ENCODE measurements at places on chromosomes 1 and 21. TPM values are rescaled to one million over a fixed set of nuclear protein-coding genes. Genes with fewer than 3 reads are reported as not detected.
A peak's percentile ranks its signal among the peaks of the same experiment; 100 is the strongest.

C1orf141 gene
- total RNA-seq = not detected

TAS1R1 gene
- not detected for total RNA-seq

ATXN7L2 gene
- 1.6 TPM for total RNA-seq

PDXK gene
- total RNA-seq = 104 TPM

FGR gene
- total RNA-seq = 20.2 TPM

- DNase-seq = no peak
- H3K4me1 ChIP-seq = no peaks in the 10 kb centered on the region
- H3K4me3 ChIP-seq = no peak overlapping the region
- no peak overlapping the region for H3K27ac ChIP-seq
- no peaks in the 10 kb centered on the region for H3K36me3 ChIP-seq
- H3K27me3 ChIP-seq = no peaks in the 10 kb centered on the region
Observed at GRCh38 chr1:214645712-214646111, 42.7 kb downstream of the CENPF start.

- no peaks in the 10 kb centered on the region for H3K36me3 ChIP-seq
- no peaks in the 10 kb centered on the region for H3K4me1 ChIP-seq
- H3K27me3 ChIP-seq = no peaks in the 10 kb centered on the region
- H3K27ac ChIP-seq = no peak overlapping the region
- no peak for DNase-seq
Observed at GRCh38 chr1:105485207-105485606, 1571.3 kb upstream of the PRMT6 start.

DNA sequence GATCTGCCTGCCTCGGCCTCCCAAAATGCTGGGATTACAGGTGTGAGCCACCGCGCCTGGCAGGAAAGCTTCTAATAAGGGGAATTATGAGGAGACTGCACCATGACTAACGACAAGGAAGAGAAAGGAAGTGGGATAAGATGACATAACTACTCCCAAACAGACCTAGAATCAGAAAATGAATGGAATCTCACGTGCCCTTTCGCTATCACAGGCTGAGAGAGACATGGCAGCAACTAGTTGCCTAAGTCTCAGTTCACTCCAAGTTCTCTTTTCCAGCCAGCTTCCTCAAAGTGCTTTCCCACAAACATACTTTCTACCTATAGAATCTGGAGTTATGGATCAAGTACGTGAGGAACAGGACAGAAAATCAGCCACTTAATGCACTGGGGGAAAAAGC, 2.0 kb downstream of the PI4KB start:
- H3K27me3 ChIP-seq = no peaks in the 10 kb centered on the region
- DNase-seq = no peak
- H3K4me3 ChIP-seq = no peak overlapping the region
- no peak overlapping the region for H3K27ac ChIP-seq
- peaks cover 6% of the 10 kb centered on the region for H3K36me3 ChIP-seq
- no peaks in the 10 kb centered on the region for H3K4me1 ChIP-seq

DNA sequence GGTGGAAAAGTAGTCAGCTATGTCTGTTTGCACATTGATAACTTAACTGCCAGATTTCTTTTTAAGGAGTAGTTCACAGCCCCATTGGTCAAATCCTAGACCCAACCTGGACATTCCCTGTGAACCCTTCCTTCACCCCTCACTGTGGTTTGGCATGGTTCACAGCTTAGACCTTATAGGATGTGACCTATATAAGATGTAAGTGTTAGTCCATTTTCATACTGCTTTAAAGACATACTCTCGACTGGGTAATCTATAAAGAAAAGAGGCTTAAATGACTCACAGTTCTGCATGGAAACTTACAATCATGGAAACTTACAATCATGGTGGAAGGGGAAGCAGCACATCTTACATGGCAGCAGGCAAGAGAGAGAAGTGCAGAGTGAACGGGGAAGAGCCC, 1066.2 kb downstream of the TTLL7 start:
- no peaks in the 10 kb centered on the region for H3K36me3 ChIP-seq
- H3K4me3 ChIP-seq = no peak overlapping the region
- DNase-seq = no peak
- H3K27ac ChIP-seq = no peak overlapping the region

DNA sequence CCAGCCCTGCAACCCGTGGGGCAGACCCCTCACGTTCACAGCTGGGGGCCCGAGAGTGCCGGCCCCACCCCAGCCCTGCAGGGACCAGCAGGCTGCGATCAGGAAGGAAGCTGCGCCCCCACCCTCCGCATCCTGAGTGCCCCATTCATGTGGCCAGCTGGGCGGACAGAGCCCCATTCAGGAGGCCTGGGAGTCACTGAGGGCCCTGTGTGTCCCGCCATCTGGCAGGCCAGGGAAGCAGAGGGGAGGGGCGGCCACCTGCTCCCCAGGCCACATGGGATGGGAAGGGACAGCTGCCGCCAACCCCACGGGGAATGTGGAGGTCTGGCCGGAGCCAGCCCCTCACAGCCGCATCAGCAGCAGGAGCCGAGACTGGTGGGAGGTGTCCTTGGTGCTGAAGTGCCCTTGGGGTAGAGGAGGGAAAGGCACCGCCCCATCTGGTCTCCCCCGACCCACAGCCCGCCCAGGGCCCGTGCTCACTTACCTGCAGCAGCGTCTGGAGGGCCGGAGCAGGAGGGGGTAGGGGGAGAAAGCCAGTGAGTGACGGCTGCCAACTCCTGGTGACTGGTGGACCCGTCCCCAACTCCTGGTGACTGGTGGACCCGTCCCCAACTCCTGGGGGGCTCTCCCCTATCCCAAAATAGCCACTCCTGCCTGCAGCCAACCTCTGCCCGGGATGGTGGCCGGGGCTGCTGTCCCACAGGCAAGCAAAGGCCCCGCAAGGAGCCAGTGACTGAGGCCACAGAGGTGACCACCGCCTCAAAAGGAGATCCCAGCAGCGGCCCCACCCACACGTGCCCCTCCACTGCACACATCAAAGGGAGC, 8.7 kb downstream of the ACAP3 start:
- no peaks in the 10 kb centered on the region for H3K36me3 ChIP-seq
- H3K27me3 ChIP-seq = no peaks in the 10 kb centered on the region
- H3K27ac ChIP-seq = no peak overlapping the region
- no peak overlapping the region for H3K4me3 ChIP-seq
- no peaks in the 10 kb centered on the region for H3K4me1 ChIP-seq

DNA sequence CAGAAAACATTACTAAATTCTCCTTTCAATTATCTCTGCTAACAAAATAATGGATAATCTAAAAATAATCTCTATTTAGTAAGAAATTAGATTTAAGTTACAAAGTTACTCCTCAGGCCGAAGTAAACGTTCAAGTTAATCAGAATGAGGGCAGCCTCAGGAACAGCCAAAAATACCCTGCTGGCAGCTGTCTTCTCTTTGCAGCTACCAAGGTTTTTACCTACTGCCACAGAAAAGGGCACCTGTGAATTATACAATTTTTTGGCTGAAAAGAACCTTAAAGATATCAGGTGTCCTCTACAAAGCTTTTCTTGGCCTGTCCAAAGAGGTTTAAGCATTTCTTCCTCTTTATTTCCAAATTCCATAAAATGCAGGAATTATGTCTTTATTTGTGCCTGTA, 84.4 kb downstream of the AKT3 start:
- no peak overlapping the region for H3K27ac ChIP-seq
- no peaks in the 10 kb centered on the region for H3K36me3 ChIP-seq
- no peaks in the 10 kb centered on the region for H3K4me1 ChIP-seq
- DNase-seq = no peak
- H3K27me3 ChIP-seq = no peaks in the 10 kb centered on the region

- no peaks in the 10 kb centered on the region for H3K27me3 ChIP-seq
- peaks cover 27% of the 10 kb centered on the region for H3K4me1 ChIP-seq
- H3K4me3 ChIP-seq = peak overlapping the region; percentile 66
- peak overlapping the region; percentile 99 for H3K27ac ChIP-seq
- DNase-seq = no peak
- peaks cover 7% of the 10 kb centered on the region for H3K36me3 ChIP-seq
Observed at GRCh38 chr1:207822124-207822601, 70.3 kb downstream of the CD46 start.

GRCh38 chr1:232363008-232363407, 266.9 kb downstream of the SIPA1L2 start:
- no peaks in the 10 kb centered on the region for H3K4me1 ChIP-seq
- no peaks in the 10 kb centered on the region for H3K36me3 ChIP-seq
- H3K27ac ChIP-seq = no peak overlapping the region
- no peak overlapping the region for H3K4me3 ChIP-seq
- no peaks in the 10 kb centered on the region for H3K27me3 ChIP-seq

- no peaks in the 10 kb centered on the region for H3K27me3 ChIP-seq
- no peak overlapping the region for H3K4me3 ChIP-seq
- H3K36me3 ChIP-seq = no peaks in the 10 kb centered on the region
- no peaks in the 10 kb centered on the region for H3K4me1 ChIP-seq
Observed at GRCh38 chr1:47471163-47471562, 33.3 kb downstream of the FOXD2 start.

DNA sequence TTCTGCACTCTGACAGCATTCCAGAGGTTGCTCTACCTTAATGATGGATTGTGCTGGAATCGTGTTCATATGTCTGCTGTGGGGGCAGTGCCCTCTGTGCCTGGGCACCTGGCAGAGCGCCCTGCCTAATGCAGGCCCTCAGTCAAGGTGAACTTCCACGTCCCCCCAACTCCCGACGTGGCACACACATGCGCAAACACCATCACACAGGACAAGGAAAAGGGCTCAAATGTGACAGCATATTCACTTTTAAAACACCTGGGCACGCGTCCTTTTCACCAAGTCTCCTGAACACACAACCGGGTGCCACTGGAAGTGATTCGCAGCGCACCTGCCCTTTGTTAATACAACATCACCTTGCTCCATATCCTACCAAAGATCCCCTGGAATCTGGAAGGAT, 11.7 kb downstream of the TPRG1L start:
- no peak overlapping the region for H3K27ac ChIP-seq
- no peak overlapping the region for H3K4me3 ChIP-seq
- no peaks in the 10 kb centered on the region for H3K4me1 ChIP-seq
- DNase-seq = no peak
- H3K36me3 ChIP-seq = peaks cover 63% of the 10 kb centered on the region
